ENCODE measurements at places on chromosomes 3 and 15. TPM values are rescaled to one million over a fixed set of nuclear protein-coding genes. Genes with fewer than 3 reads are reported as not detected.

The ACTRT3 gene
- 1.3 TPM for total RNA-seq

- DNase-seq = no peak
Observed at GRCh38 chr3:52397676-52398399, 47.1 kb downstream of the SEMA3G start.

The THSD4 gene
- total RNA-seq = 0.07 TPM

DNA sequence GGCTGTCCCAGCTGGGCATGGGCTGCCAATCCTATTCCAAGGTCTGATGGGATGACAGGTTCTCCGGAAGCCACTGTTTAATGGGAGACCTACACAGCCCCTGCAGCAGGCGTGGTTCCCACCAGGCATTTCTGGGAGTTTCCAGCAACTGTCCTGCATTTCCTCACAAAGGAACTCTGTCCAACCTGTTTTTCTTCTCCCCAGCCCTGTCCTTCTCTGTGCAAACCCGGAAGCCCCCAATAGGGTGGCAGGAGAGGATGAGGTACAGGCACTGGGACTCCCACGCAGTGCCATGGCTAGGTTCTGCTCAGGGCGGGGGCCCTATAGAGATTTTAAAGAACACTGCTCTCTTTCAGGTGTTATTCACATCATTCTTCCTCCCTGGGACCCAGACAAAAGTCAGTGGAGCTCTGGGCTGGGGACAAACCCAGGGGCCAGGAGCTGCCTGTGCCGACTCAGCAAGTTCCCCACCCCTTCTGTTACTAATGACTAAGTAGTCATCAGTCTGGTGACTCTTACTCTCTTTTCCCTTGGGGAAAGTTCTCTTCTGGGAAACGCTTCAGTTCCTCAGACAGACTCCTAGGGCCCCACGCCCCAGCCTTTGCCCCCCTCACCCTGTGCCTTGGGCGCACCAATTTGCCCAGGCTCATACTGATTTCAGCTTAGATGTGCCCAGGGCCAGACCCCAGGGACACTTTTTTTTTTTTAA, 97.7 kb downstream of the CD47 start:
- no peak for DNase-seq

The P2RY1 gene
- total RNA-seq = 2.1 TPM

The LDHAL6B gene
- not detected for total RNA-seq

DNA sequence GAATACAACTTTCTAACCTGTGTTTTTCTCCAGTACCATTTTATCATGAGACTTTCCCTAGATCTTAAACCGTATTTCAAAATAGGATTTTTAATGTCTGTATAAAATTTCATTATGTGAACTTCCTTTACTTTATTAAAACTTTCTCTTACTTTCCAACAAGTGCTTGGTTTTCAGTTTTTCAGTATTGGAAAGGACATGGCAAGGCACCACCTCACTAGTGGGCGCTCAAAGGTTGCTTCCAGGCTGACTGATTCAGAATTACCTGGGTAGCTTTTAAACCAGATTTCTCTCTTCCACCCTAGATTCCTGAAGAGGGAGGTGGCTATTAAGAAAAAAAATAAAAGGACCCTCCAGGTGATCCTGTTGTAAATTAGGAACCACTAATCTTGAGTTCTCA, 236.6 kb downstream of the SOX2 start:
- DNase-seq = no peak

DNA sequence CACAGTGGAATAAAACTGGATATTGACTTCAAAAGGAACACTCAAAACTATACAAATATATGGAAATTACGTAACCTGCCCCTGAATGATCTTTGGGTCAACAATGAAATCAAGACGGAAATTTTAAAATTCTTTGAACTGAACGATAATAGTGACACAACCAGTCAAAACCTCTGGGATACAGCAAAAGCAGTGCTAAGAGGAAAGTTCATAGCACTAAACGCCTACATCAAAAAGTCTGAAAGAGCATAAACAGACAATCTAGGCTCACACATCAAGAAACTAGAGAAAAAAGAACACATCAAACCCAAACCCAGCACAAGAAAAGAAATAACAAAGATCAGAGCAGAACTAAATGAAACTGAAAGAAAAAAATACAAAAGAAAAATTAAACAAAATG, 46.6 kb downstream of the DNAAF4 start:
- DNase-seq = no peak

The FRMD5 gene
- total RNA-seq = 0.09 TPM

All from activated T-helper 2 cell treated with anti-CD3 and anti-CD28 coated beads, Interferon-gamma antibody, Interleukin-2, Interleukin-4, amounts not matched to agents 10 μg/mL and 5 μg/mL and 100 μg/mL, durations not matched to agents 14 hours and 24 hours and 36 hours (primary cell).